CD4-positive, alpha-beta T cell treated with Interleukin-1 beta for 1 hour (primary cell): ENCODE measurements at places on chromosomes 13 and 19.

- no peak for DNase-seq
These were observed 78.7 kb downstream of the ZNF536 start for GRCh38 chr19:30450835-30451321.

GRCh38 chr19:31167690-31168089, 181.5 kb downstream of the TSHZ3 start:
- no peak for DNase-seq

DNA sequence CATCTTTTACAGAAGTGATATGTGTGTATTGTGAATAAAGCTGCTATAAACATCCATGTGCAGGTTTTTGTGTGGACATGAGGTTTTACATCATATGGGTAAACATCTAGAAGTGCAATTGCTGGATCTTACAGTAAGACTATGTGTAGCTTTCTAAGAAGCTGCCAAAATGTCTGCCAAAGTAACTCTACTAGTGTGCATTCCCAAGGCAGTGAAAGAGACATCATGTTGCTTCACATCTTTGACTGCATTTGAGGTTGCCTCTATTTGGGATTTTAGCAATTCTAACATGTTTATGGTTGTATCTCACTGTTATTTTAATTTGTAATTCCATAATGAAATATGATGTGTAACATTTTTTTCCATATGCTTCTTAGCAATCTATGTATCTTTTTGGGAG, 30.3 kb downstream of the SLITRK6 start:
- no peak for DNase-seq

DNA sequence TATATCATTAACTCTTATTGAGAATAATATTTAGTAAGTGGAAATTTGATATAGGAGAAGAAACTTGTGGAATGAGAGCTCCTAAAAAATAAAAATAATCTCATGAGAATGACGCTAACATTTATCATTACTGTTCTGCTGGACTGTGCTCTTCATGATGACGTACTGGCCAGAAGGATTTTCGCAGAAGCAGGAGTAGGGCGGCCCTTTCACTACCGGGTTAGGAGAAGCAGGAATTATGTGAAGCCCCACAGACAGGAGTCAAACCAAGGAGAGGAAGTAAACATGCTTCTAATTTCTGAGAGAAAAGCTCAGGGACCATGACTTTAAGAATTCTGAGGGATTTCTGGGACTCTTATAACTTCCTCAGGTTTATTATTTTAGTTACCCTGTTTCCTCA, 195.1 kb downstream of the VWA8 start:
- DNase-seq = no peak

DNA sequence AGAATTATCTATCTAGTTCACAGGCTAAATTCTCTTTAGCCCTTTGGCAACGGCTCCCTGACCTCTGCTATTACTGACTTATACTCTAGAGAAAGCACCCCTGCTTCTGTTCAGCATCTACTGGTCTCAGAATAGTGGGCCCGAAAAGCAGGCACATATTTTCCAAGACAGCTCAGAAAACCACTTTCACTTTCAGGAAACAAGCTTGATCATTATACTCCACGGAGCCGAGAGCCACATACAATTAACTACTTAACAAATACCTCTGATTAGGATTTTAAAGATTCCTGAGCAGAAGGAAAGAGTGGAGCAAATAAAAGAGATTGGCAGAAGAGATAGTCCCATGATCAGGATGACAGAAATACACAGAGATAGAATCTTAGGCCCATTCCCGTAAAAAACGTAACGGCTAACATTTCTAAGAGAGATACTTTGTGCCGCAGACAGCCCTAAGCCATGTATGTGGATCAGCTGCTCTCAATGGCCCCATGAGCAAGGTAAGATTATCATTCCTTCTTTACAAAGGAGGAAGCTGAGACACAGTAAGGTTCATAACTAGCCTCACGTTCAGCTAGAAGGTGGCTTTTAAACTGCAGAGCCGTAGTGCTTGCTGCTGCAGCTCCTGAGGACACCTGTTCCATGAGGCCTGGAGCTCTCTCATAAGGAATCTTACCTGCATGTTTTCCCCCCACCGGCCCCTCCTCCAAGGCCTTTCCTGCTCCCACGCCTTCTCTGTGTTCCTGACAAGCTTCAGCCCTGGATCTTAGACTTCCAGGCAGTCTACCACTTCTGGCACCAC, 227.2 kb downstream of the FOXO1 start:
- no peak for DNase-seq

GRCh38 chr19:594265-594870, 4.7 kb downstream of the HCN2 start:
- DNase-seq = no peak
